Tongue (tissue), 3 donors: ENCODE measurements at places on chromosomes 2 and 18. TPM values are rescaled to one million over a fixed set of nuclear protein-coding genes. Genes with fewer than 3 reads are reported as not detected.
A peak's percentile ranks its signal among the peaks of the same experiment; 100 is the strongest.

GRCh38 chr18:12452784-12453183 lies 45.1 kb downstream of the PRELID3A start:
- DNase-seq, result no peak

The CD28 gene
- 2.4 TPM for total RNA-seq

DNA sequence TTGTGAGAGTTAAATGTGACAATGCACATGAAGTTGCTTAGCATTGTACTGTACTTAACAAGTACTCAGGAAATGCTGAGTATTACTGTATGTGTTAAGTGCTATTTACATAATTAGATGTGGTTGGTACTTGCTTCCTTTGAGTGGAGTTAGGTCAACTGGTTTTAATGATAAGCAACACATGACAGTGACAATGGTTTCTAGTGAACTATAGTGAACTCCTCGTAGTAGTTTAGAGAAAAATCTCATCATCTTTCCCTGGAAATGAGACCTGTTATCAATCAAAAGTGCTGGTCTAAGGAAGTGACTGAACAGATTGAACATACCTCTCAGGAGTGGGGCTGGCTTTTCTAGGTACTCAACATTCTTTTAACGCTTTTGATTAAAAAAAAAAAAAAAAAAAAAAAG lies 29.2 kb upstream of the ZDBF2 start:
- DNase-seq, result no peak

DNA sequence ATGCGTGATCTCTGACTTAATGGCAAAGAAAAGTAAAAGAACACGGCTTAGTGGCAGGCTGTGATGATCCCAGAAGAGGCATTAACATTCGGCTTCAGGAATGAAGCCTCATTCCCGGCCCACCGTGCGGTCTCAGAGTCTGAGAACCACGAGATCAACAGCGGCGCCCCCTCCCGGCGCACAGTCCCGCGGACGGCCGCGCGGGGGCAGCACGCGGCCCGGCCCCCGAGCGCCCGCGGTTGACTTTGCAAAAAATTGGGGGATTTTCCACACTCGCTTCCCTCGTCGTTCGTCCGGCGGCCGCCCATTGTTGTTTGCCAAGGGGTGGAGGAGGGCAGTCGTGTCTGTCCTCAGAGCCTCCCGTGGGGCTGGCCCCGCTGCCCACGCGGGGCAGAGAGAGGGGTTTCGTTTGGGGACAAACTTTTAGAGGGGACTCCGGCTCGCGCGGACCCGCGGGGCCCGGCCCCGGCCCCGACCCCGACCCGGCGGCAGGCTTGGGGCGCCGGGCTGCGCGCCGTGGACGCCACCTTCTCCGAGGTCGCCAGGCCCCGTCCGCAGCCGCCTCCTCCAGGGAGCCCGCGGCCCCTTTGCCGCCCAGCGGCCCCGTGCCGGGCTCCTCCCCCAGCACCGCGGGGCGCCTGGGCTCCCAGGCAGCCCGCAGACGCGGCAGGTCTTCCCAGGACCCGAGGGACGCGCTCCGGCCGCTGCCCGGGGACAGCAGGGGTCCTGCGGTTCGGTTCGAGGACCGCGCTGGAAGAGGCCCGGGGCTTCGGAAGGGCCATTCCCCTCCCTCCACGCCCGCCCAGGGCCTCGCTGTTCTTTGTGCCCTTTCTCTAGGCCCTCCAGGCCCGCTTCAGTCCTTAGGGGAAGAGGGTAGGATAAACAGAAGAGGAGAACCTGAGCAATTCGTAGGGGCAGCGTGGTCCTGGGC lies 3.4 kb upstream of the HS6ST1 start:
- DNase-seq, result peak; percentile 94

The IL36G gene
- not detected for total RNA-seq

GRCh38 chr2:237549643-237550415 lies 16.5 kb upstream of the PRLH start:
- no peak for DNase-seq

DNA sequence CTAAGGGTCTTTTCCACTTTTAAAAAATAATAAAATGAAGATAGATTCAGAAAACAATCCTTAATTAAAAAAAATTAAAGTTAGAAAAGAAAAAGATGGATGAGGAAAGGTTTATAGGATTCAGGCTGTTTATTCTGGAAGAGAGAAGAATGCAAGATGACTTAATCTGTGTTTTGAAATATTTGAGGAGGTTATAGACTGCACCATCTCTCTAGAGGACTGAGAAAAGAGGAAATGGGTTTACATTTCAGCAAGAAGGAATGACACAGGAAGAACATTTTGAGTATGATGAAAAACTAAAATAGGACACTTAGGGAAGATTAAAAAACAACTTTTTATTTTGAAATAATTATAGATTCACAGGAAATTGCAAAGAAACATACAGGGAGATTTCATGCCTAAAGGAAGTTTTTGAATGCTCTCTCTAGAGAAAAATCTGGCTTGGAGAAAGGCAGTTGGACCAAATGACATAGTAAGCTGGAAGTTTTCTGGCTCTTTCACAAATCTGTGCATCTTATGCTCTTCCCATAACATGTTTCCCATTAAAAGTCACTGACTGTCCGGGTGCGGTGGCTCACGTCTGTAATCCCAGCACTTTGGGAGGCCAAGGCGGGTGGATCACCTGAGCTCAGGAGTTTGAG lies 75.0 kb downstream of the CERS6 start:
- peak; percentile 45 for DNase-seq

- no peak for DNase-seq
Measured at GRCh38 chr18:79186649-79187048, 117.5 kb downstream of the ATP9B start.

The STK17B gene
- total RNA-seq, result 24.2 TPM
